ENCODE measurements at places on chromosomes 3 and 15. TPM values are rescaled to one million over a fixed set of nuclear protein-coding genes. Genes with fewer than 3 reads are reported as not detected.

- no peak for DNase-seq
These were observed 23.7 kb downstream of the PRR23E start for GRCh38 chr3:127216415-127217261.

GRCh38 chr3:156050918-156051317, 69.5 kb upstream of the KCNAB1 start:
- DNase-seq = no peak

DNA sequence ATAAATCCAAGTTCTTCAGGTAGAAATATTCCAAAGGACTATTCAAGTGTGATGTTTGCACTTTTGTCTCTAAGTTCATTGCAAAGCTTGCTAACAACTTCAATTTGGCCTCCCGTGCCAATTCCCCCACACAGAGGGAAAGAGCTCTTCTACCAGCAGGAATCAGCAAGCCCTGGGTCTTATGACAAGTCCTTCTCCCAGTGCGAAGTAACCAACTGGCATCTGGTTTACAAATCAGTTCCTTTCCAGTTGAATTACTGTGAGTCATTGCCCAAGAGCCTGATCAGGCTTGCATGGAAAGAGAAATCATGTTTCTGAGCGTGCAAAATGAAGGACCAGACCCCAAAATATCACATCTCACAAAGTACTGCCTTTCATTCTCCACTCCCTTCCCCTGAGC, 62.7 kb upstream of the SLCO3A1 start:
- no peak for DNase-seq

The FBXL2 gene
- total RNA-seq = 33.1 TPM

- no peak for DNase-seq
These were observed 4.1 kb downstream of the LRIG1 start for GRCh38 chr3:66496746-66497145.

- DNase-seq = no peak
These were observed 100.0 kb downstream of the THBS1 start for GRCh38 chr15:39680868-39681267.

- DNase-seq = no peak
These were observed 40.0 kb upstream of the TOPBP1 start for GRCh38 chr3:133701435-133702358.

The SUMF1 gene
- total RNA-seq = 87.0 TPM

DNA sequence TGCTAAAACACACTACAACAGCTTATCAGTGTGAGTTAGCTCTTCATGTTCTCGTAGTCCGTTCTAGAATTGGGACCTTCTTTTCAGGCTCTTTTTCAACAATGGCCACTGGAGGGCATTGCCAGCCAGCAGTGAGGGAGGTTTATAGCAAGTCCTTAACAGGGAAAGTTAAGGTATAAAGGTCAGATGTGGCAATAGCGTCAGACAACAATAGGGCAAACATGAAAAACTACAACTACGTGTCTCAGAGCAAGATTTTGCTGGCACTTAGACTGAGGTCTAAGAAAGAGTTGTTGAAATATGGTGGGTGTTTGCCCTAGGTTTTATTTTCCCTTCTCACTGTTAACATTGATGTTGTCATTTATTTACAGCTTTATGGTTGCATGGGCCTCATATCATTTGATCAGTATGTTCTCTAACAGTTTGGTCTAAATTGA, 161.4 kb downstream of the GMNC start:
- DNase-seq = peak; percentile 59

- no peak for DNase-seq
These were observed 62.3 kb downstream of the TMEM44 start for GRCh38 chr3:194570898-194571297.

GRCh38 chr3:148168347-148168746, 529.4 kb upstream of the AGTR1 start:
- DNase-seq = no peak

All from A172 (cell line).